Chondrocyte (in vitro differentiated cells): ENCODE measurements at places on chromosomes 3 and 15. TPM values are rescaled to one million over a fixed set of nuclear protein-coding genes. Genes with fewer than 3 reads are reported as not detected.

DNA sequence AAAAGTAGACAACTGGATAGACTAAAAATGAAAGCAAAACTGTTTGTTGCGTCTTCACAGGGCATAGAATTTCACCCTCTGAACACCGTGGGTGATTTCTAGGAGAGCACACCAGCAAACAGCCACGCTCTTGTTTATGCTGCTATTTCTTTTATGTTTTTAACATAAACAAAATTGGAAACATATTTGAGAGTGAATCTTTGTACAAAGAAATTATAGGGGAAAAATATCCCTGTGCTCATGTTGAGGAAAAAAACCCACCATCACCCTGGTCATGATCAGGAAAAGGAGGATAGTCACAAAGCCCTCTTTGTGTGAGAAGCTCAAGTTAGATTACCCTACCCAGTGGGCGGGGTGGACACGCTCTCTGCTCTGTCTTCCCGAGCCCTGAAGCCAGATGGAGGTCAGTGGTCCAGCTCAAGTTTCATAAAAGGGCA is 313.3 kb downstream of the SATB1 start:
- DNase-seq = no peak
- peaks cover 11% of the 10 kb centered on the region for H3K4me1 ChIP-seq
- H3K4me3 ChIP-seq = peak overlapping the region; percentile 42
- H3K27ac ChIP-seq = no peak overlapping the region
- H3K36me3 ChIP-seq = no peaks in the 10 kb centered on the region
- no peaks in the 10 kb centered on the region for H3K27me3 ChIP-seq

DNA sequence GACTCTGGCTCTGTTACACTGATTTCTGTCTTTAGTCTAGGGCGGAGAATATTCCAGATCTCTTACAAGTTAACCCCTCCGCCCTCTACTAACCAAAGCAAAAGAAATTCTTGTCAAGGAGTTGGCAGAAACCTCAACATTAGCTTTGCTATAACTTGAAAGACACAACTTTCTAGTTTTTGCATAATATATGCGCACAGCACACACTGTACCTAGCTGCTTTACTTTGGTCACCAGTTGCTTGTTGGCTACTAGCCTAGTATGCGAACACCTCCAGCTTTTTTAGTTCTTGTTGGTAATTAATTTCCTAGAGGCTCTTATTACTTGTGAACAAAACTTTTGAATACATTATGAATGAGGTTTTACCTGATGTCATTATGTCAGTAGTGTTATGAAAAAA is 348.8 kb upstream of the C2CD4B start:
- no peak overlapping the region for H3K4me3 ChIP-seq
- H3K36me3 ChIP-seq = no peaks in the 10 kb centered on the region
- H3K27ac ChIP-seq = no peak overlapping the region
- H3K4me1 ChIP-seq = peaks cover 7% of the 10 kb centered on the region

DNA sequence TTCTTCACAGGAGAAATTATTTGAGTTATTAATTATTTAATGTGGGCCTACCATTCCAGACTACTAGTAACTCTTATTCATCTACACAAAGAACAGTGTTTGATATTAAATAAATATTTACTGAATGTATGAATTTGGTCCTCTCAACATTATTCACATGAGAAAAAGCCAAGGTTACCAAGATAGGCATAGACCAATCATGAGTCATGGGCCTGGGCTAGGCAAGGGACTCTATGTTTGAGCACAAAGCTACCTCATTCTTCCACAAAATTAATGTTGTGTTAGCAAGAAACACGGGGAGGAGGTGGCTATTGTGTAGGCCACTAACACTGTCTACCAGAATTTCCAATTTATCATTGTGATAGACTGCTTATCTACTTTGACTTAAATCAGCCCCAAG is 115.7 kb downstream of the SERPINI1 start:
- no peak overlapping the region for H3K4me3 ChIP-seq
- H3K4me1 ChIP-seq = no peaks in the 10 kb centered on the region
- H3K36me3 ChIP-seq = no peaks in the 10 kb centered on the region
- no peak for DNase-seq
- H3K27me3 ChIP-seq = peaks cover 13% of the 10 kb centered on the region

DNA sequence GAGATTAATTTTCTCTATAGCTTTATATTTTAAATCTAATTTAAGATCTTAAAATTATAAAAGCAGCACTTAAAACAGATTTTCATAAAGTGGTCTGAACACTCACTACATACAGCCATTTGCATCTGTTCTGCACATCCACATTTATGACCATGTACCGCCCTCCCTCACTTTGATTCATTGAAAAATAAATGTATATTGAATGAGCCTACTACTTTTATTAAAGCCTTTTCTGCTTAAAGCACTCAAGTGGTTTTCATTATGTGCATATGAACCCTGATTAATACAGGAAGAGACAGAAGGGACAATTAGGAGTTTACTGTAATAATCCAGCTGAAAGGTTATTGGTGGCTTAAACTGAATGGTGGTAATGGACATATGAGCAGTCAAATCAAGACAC is 129.4 kb downstream of the DLG1 start:
- H3K4me3 ChIP-seq = no peak overlapping the region
- peak overlapping the region; percentile 38 for H3K27ac ChIP-seq
- peaks cover 7% of the 10 kb centered on the region for H3K36me3 ChIP-seq
- DNase-seq = no peak

GRCh38 chr3:134803051-134803505 is 8.0 kb downstream of the EPHB1 start:
- no peaks in the 10 kb centered on the region for H3K36me3 ChIP-seq
- H3K27ac ChIP-seq = no peak overlapping the region
- no peak overlapping the region for H3K4me3 ChIP-seq
- no peak for DNase-seq
- peaks cover 8% of the 10 kb centered on the region for H3K4me1 ChIP-seq

- H3K36me3 ChIP-seq = no peaks in the 10 kb centered on the region
- peaks cover 5% of the 10 kb centered on the region for H3K27me3 ChIP-seq
- H3K4me1 ChIP-seq = no peaks in the 10 kb centered on the region
- no peak overlapping the region for H3K4me3 ChIP-seq
- DNase-seq = no peak
These were observed 256.1 kb downstream of the PLCL2 start for GRCh38 chr3:17140670-17141505.

GRCh38 chr15:70430069-70430468 is 332.4 kb upstream of the TLE3 start:
- H3K4me3 ChIP-seq = no peak overlapping the region
- H3K27ac ChIP-seq = no peak overlapping the region
- H3K36me3 ChIP-seq = no peaks in the 10 kb centered on the region
- DNase-seq = no peak
- peaks cover 41% of the 10 kb centered on the region for H3K27me3 ChIP-seq
- H3K4me1 ChIP-seq = peaks cover 6% of the 10 kb centered on the region

GRCh38 chr3:156536524-156537316 is 18.2 kb downstream of the SSR3 start:
- H3K27ac ChIP-seq = peak overlapping the region; percentile 99
- DNase-seq = no peak
- peaks cover 72% of the 10 kb centered on the region for H3K4me1 ChIP-seq

GRCh38 chr15:72421484-72421883 is 23.4 kb downstream of the TMEM202 start:
- no peak for DNase-seq
- no peaks in the 10 kb centered on the region for H3K4me1 ChIP-seq
- H3K36me3 ChIP-seq = peaks cover 8% of the 10 kb centered on the region
- no peak overlapping the region for H3K27ac ChIP-seq
- H3K27me3 ChIP-seq = peaks cover 18% of the 10 kb centered on the region
- H3K4me3 ChIP-seq = no peak overlapping the region

DNA sequence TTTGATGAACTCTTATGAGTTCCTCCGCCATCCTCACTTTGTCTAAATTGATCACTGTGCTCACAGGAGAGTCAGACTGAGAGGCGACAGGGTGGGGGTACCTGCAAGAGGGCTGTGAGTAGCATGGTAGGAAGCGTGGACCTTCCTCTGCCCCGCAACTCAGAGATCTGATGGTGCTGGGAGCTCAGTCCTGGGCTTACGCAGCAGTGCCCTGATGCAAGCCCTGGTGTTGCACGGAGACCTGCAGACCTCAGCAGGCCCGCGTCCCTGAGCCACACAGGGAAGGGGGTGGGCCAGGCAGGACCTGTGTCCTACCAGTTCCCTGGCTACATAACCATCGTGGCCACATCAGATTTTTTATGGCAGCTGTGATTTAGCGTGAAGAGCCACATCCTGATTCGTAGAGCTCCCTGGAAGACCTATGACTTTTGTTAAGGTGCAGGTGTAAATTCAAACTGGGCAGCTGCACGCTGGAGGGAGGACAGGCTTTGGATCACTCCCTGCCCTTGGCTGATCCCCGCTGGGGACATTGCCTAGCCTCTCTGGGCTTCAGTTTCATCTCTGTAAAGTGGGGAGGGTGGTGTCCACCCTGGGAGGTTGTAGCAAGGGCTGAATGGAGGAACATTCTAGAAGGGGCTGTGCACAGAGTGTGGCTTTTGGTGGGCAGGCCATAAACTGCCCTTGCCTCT is 176.1 kb downstream of the KLF13 start:
- peaks cover 8% of the 10 kb centered on the region for H3K27me3 ChIP-seq
- DNase-seq = peak; percentile 74
- H3K4me1 ChIP-seq = no peaks in the 10 kb centered on the region
- no peak overlapping the region for H3K4me3 ChIP-seq
- no peak overlapping the region for H3K27ac ChIP-seq

DNA sequence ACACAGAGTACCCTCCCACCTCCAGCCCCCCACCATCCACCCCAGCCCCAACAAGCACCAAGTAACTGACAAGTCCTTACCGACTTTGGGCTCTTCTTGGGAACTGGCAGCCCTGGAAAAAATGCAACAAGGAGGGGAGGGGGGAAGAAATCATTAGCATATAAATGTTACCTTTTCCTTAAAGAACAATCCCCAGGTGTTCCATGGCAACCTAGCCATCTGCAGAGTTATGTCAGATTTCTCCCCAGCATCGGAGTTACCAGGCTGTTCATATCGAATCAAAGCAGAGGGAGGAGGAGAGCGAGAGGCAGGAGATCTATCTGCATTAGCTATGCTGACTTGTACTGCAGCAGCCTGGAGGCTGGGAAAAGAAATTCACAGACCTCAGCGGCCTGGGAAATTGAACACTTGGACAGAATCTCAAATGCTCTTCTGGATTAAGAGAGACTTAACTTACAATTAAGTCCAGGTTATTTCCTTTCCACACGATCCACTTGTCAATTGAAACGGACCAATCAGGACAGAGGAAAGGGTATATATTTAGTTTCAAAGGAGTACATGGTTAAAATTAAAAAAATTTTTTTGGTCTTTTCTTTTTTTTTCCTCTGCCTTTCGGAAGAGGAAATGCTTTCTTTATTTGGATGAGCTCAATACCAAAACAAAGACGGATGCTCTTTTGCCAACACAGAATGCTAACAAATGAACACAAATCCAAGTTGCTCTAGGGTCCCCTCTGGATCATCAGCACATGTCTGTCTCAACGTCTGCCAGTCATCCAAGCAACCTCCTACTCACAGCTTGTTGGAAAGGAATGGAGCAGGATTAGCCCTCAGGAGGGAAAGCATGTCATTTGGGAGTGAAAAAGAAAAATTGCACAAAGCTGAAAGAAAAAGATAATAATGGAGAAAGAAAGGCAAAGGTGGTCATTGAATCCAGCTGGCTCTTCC is 637.1 kb downstream of the MAGI1 start:
- H3K36me3 ChIP-seq = no peaks in the 10 kb centered on the region
- no peak for DNase-seq
- no peak overlapping the region for H3K27ac ChIP-seq
- peaks cover 7% of the 10 kb centered on the region for H3K4me1 ChIP-seq
- no peaks in the 10 kb centered on the region for H3K27me3 ChIP-seq

- no peak for DNase-seq
- peaks cover 76% of the 10 kb centered on the region for H3K4me1 ChIP-seq
- H3K36me3 ChIP-seq = peaks cover 13% of the 10 kb centered on the region
- peak overlapping the region; percentile 95 for H3K4me3 ChIP-seq
- no peaks in the 10 kb centered on the region for H3K27me3 ChIP-seq
These were observed 3.4 kb downstream of the SNX33 start for GRCh38 chr15:75650908-75651809.

GRCh38 chr3:40464339-40465110 is 7.4 kb downstream of the RPL14 start:
- no peak for DNase-seq
- peak overlapping the region; percentile 30 for H3K27ac ChIP-seq
- H3K4me3 ChIP-seq = no peak overlapping the region
- H3K27me3 ChIP-seq = no peaks in the 10 kb centered on the region
- peaks cover 3% of the 10 kb centered on the region for H3K4me1 ChIP-seq

DNA sequence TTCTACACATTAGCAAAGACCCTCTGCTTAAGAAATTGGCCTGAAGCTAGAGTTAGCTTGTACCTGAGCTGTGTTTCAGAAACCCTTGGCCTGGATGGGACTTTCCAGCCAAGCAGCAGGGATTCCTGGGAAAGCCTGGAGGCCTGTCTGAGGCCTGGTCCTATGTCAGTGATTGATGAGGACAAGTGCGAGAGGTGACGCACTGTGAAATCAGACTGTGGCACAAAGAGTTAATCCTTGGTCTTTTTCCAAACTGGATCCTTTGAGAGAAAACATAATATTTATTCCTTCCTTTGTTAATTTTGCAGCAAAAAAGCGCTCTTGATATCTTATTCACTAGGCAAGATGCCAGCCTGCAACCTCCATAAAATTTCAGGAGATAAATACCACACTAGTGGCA is 225.0 kb upstream of the ATP11B start:
- H3K27ac ChIP-seq = no peak overlapping the region
- DNase-seq = no peak
- H3K36me3 ChIP-seq = no peaks in the 10 kb centered on the region
- peaks cover 2% of the 10 kb centered on the region for H3K27me3 ChIP-seq

DNA sequence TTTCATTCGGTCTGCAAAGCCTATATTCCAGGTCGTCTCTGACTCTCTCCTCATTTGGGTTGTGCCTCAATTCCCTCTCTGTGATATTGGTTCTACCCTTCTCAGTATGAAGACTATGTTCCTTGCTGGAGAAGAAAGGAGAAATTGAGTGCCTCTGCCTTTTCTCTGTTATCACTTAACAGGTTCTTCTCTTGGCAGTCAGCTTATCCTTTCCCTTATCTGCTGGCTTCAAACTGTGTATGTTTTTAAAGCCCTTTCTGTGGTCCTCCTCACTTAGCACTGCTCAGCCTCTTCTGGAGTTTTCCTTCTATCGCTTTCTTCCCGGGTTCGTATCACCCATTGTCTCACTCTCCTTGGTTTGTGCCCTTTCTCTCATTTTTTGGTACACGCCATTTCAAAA is 65.3 kb upstream of the FSTL1 start:
- DNase-seq = no peak
- H3K4me3 ChIP-seq = no peak overlapping the region
- no peaks in the 10 kb centered on the region for H3K4me1 ChIP-seq
- H3K36me3 ChIP-seq = peaks cover 2% of the 10 kb centered on the region

DNA sequence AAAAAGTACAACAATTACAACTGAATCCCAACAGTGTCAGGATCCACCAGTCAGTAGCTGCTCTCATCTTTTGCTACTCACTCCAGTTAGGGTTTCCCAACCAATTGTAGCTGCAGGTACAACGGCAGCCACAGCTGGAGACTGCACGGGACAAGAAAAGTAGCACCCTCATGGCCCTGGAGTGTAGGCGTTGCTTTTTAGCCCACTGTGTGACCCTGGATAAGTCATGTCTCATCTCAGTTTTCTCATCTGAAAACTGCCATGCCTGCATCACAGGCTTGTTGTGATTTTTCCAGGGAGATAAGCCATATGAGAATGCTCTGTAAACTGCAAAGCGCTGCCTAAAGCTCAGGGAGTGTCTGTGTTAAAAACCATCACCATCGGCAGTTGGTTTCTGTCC is 535.6 kb upstream of the IL12A start:
- H3K27ac ChIP-seq = no peak overlapping the region
- no peak for DNase-seq
- no peaks in the 10 kb centered on the region for H3K36me3 ChIP-seq
- H3K27me3 ChIP-seq = no peaks in the 10 kb centered on the region
- no peak overlapping the region for H3K4me3 ChIP-seq
- peaks cover 27% of the 10 kb centered on the region for H3K4me1 ChIP-seq

Gene CAPN3
- 2.8 to 3.3 TPM (median 3.2 TPM) in 3 replicates for total RNA-seq

Gene MYEF2
- total RNA-seq = 16.3 to 22.6 TPM (median 20.5 TPM) in 3 replicates

Gene NSMCE3
- 9.2 to 9.5 TPM (median 9.4 TPM) in 3 replicates for total RNA-seq

Gene GUCA1C
- total RNA-seq = not detected in 3 replicates

Gene ROPN1
- not detected in 3 replicates for total RNA-seq
